Tibial nerve (tissue), 4 donors: ENCODE measurements at places on chromosomes 12 and 14.

GRCh38 chr12:57131896-57132744 is 3.8 kb downstream of the LRP1 start:
- peak overlapping the region; percentile 81 for H3K27ac ChIP-seq
- DNase-seq: no peak
- H3K4me1 ChIP-seq: peaks cover 45% of the 10 kb centered on the region
- H3K36me3 ChIP-seq: no peaks in the 10 kb centered on the region
- no peaks in the 10 kb centered on the region for H3K27me3 ChIP-seq
- H3K4me3 ChIP-seq: peak overlapping the region; percentile 7

DNA sequence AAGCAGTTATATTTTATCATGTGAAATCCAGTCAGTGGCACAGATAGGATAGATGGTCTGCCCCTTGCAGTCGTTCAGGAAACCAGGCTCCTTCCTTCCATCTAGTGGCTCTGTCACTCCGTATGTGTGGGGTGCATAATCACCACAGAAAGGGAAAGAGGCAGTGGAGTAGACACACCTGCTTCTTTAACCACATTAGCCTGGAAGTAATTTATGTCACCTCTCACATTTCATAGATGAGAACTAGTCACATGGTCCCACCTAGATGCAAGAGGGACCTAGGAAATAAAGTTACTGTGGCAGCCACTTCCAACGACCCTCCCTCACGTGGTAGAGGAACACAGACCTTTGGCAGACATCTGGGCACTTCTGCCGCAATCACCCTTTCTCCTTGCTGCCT is 14.2 kb upstream of the RNU6-8 start:
- no peaks in the 10 kb centered on the region for H3K4me1 ChIP-seq
- no peak overlapping the region for H3K27ac ChIP-seq
- no peak overlapping the region for H3K4me3 ChIP-seq
- H3K36me3 ChIP-seq: no peaks in the 10 kb centered on the region

DNA sequence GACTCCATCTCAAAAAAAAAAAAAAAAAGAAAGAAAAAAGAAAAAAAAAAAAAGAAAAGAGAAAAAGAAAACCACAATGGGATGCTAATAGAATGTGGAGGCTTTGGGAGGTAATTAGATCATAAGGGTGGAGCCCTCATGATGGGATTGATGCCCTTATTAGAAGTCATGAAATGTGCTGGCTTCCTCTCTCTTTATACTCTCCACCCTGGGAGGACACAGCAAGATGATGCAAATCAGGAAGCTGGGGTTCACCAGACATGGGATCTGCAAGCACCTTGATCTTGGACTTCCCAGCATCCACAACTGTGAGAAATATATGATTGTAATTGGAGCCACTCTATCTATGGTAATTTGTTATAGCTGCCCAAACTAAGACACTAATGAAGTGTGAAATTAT is 13.4 kb upstream of the DRAM1 start:
- no peaks in the 10 kb centered on the region for H3K27me3 ChIP-seq
- H3K27ac ChIP-seq: no peak overlapping the region
- no peaks in the 10 kb centered on the region for H3K36me3 ChIP-seq
- no peaks in the 10 kb centered on the region for H3K4me1 ChIP-seq

DNA sequence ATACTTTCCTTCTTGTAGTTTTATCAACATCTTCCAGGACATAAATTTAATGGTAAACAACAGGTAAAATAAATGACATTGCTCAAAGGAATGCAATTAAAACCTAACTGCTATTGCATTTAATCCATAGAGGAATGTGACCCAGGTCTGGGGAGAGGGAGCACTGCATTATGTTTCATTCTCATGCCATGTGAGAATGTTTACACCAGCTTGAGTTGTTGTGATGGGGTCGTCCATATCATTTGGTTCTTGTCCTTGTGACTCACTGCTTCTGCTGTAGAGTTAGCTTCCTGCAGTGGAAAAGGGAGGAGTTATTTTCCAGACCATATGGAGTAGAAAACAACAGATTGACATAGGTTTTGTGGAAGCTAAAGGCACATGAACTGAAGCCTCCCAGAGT is 129.3 kb upstream of the PMCH start:
- H3K27ac ChIP-seq: no peak overlapping the region
- H3K27me3 ChIP-seq: no peaks in the 10 kb centered on the region
- no peaks in the 10 kb centered on the region for H3K36me3 ChIP-seq
- H3K4me3 ChIP-seq: no peak overlapping the region

- H3K4me3 ChIP-seq: no peak overlapping the region
- no peak overlapping the region for H3K27ac ChIP-seq
- DNase-seq: no peak
- H3K4me1 ChIP-seq: no peaks in the 10 kb centered on the region
Observed at GRCh38 chr14:44271006-44271405, 236.1 kb downstream of the FSCB start.

DNA sequence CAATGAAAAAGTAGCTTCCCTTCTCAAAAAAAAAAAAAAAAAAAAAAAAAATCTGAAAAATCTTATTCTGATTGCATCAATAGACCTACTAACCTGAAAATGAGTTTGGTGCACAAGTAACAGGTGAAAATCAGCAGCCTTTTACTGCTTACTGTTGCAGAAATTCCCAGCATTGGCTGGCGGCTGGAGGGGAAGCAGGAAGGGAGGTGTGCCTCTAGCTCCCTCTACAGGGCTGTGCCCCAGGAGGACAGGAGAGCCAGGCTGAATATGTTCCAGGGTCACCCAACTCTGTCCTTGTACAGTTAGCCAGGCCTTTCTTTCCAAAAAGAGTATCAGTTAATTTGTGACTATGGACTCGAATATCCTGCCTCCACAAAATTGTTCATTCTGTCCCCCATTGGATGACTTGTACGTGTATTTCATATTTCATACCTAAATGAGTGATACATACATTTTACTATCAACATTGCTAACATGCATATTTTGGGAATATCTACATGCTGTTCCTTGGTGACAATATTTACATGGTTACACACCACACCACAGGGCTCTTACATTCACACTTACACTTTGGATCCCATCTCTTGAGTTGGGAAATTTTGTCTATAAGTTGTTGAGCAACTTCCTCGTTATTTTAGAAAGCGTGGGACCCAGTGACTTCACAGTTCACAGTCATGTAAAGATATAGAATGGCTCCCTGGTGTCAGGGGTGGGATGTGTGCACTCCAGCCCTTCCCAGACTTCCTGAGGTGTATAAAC is 124.8 kb downstream of the SAMD4A start:
- H3K4me3 ChIP-seq: no peak overlapping the region
- peaks cover 8% of the 10 kb centered on the region for H3K4me1 ChIP-seq
- H3K27me3 ChIP-seq: no peaks in the 10 kb centered on the region
- peak; percentile 63 for DNase-seq
- H3K27ac ChIP-seq: no peak overlapping the region
